ENCODE measurements at places on chromosomes 3 and 15.

GRCh38 chr15:65414841-65415621 lies 7.7 kb downstream of the IGDCC4 start:
- no peak for DNase-seq

GRCh38 chr15:93989440-93989998 lies 241.8 kb upstream of the MCTP2 start:
- no peak for DNase-seq

DNA sequence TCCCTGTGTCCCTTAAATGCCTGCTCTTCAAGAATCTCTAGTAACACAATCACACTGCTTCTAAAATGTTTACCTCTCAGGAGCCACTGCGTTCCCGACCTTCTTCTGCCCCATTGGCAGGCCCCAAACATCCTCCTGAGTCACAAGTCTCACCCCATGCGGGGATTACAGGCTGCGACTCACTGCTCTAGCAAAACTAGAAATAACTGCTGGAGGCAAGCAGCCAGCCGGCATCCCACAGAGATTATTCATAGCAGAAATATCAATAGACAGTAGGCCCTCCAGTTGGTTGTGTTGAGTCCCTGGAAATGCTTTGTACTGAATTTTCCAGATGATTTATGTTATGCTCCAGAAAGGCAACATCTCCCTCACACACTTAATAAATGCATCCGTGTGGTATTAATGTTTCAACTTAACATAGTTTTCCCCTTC lies 64.8 kb downstream of the RFTN1 start:
- DNase-seq: no peak

GRCh38 chr15:96359616-96360521 lies 29.4 kb downstream of the NR2F2 start:
- no peak for DNase-seq

GRCh38 chr15:34621675-34622074 lies 38.2 kb upstream of the GOLGA8B start:
- DNase-seq: no peak

- DNase-seq: no peak
Observed at GRCh38 chr3:184377882-184378445, at the start of gene THPO. TSS of gene THPO (minus strand) at chr3:184378207. CDS start at chr3:184376259, 1,948 bp downstream.

DNA sequence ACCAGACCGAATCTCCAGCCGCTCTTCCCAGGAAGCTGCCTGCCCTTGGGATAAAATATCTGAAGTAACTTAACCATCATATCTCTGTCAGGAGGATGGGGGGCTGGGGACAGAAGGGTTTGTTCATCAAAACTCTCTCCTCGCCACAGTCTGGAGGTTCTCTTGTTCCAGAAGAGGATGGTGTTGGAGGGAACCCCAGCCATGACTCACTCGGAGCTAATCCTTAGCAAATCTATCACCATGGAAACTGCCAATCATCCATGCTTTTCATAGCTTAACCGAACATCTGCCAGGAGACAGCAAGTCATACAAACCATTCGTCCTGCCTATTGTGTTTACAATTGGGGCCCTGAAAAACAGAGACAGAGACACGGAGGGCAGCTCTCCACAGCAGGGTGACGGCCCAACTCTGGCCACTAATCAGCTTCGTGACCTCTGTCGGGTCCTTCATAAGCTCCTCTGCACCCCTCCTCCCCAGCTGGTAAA lies 73.8 kb upstream of the HEG1 start:
- no peak for DNase-seq

DNA sequence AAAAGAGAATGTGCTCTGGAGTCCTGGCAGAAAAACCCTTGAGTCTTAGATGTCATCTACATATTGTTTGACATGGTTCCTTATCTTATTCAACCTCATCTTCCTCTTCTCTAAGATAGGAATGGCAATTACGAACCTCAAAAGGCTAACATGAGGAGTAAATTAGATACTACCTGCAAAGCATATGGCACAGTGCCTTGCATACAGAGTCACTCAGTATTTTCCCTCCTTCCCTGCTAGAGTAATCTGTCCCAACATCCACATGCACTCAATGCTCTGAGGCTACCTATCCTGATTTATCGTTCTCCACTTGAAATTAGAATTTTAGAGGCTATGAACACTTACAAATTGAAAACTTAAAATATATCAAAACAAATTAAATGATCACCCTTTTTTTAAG lies 386.7 kb downstream of the RSL24D1 start:
- no peak for DNase-seq

Measured in activated naive CD4-positive, alpha-beta T cell (primary cell).